ENCODE measurements at places on chromosomes 11 and 22.

GRCh38 chr11:65290448-65291165 lies 24.1 kb upstream of the CDC42EP2 start:
- DNase-seq = peak; percentile 79

DNA sequence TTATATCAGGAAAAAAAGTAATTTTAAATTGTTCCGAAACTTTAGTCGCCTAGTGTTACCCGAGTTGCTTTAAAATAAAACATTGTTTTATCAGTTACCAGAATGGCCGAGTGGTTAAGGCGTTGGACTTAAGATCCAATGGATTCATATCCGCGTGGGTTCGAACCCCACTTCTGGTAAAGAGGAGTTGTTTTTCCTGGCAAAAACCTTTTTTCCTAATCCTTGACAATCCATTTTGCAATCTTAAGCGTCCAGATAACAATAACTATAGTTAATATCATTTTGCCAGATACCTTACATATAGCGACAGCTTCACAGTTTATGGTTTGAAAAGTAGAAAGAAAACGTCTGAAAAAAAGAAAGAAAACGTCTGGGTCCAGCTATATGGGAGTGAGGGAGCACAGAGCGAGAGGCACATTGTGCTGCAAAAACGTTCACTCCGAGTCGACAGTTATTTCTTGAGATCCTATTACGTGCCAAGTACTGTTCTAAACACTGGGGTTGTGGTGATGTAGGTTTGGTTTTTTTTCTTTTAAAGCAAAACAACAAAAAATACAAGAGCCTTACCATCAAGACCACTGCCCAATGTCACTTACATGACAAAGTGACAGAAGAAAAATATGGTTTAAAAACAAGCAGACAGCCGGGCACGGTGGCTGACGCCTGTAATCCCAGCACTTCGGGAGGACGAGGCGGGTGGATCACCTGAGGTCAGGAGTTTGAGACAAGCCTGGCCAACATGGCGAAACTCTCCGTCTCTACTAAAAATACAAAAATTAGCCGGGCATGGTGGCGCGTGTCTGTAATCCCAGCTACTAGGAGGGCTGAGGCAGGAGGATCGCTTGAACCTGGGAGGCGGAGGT lies 40.6 kb downstream of the OR4D9 start:
- DNase-seq = no peak

DNA sequence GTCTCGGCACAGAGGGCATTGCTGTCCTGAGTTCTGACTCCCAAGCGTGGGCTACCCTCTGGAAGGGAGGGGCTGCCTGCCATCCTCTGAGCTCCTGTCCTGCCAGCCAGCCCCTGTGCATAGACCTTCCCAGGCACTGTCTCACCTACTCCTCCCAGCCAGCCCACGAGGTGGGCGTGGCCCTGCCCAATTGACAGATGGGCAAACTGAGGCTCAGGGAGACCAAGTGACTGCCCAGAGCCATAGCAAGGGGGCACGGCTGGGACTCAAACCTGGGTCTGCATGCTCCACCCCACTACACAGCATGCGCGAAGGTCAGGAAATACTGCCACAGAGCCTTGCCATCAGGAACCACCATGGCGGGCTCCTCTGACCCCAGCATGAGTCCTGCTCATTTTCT lies 29.4 kb upstream of the PRR5 start:
- no peak for DNase-seq

DNA sequence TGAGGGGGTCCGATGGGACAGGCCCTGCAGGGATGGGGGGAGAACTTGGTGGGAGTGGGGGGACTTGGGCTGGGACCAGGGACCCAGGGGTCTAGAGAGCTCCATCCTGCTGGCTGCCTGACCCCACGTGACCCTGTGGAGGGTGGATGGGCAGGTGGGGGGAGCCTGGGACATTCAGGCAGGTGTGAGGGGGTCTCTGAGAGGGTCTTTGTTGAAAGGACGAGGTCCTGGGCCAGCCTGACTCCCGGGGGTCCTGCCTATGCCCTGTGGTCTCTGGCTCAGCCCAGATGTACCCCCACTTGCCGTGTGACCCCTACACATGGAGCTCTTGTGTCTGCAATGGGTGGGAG lies 7.5 kb downstream of the LRRC56 start:
- DNase-seq = no peak

GRCh38 chr11:61141601-61142028 lies 19.6 kb downstream of the VPS37C start:
- peak; percentile 26 for DNase-seq

- no peak for DNase-seq
Observed at GRCh38 chr22:49400136-49400940, 427.3 kb downstream of the BRD1 start.

DNA sequence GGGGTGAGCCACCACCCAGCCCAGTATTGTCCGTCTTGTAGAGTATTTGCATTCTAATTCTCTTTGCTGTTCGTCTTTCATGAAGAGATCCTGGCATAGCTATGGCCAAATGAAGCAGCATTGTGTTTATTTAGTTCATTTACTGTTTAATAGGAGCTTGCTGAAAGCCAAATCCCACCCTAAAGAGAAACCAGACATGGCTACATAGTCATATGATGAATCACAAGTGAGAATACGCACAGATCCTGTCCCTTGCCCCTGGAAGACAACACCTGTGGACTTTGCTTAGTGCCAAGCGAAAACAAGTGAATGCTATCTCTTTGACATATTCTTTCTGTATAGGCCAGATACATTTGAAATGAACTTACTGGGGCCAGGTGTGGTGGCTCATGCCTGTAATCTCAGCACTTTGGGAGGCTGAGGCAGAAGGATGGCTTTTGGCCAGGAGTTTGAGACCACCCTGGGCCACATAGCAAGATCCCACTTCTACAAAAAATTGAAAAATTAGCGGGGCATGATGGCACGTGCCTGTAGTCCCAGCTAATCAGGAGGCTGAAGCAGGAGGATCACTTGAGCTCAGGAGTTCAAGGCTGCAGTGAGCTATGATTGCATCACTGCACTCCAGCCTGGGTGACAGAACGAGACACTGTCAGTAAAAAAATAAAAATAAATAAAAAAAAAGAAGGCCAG lies 5.1 kb upstream of the ARFGAP3 start:
- DNase-seq = no peak

DNA sequence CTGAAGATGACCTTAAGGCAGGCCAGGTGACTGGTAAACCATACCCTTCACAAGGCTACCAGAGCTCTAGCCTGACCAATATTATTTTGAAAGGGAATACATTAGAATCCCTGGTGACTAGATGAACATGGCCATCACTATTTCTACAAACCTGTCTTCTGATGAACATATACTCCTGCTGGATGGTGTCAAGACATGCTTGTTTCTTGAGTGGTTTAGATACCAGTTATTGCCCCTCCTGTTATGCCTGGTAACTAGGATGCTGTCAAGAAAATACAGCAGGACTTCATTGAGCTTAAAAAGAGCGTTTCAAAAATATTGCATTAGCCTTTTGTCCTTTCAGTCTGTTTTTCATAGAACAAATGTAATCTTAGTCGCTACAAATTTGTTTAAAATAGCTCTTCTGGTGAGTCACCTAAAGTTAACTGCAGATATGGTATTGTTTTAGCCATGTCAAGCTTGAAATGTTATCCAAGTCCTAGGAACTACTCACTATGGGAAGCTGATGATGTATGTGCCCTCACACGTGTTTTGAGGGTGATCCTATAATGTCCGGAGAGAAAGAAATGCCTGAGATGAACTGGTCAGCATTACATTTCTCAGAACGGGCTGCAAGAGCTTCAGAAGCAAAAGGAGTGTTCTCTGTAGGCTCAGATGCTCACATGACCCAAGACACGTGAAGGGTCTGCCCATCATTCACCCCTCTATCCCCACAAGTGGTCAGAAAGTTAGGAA lies 20.6 kb downstream of the ADM start:
- DNase-seq = no peak

DNA sequence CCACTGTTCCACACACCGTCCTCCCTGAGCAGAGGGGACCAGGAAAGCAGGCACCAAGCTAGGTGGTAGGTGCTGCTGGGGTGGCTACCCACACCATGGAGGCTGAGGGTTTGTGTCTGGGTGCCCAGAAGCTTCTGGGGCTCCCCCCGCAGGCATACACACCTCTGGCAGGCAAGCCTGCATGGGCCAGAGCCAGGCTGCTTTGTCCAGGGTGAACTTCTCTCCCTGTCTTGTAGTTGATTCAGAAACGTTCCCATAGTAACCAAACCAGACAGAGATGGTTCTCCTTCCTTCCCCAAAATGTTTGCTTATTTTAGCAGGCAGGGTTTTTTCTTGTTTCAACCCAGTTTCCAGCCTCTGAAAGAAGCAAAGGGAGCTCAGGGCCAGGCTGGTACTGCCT lies 40.9 kb upstream of the SUSD2 start:
- no peak for DNase-seq

GRCh38 chr22:27801202-27801615 lies 347 bp downstream of the MN1 start:
- no peak for DNase-seq

GRCh38 chr11:35792846-35793192 lies 130.2 kb downstream of the TRIM44 start:
- no peak for DNase-seq

DNA sequence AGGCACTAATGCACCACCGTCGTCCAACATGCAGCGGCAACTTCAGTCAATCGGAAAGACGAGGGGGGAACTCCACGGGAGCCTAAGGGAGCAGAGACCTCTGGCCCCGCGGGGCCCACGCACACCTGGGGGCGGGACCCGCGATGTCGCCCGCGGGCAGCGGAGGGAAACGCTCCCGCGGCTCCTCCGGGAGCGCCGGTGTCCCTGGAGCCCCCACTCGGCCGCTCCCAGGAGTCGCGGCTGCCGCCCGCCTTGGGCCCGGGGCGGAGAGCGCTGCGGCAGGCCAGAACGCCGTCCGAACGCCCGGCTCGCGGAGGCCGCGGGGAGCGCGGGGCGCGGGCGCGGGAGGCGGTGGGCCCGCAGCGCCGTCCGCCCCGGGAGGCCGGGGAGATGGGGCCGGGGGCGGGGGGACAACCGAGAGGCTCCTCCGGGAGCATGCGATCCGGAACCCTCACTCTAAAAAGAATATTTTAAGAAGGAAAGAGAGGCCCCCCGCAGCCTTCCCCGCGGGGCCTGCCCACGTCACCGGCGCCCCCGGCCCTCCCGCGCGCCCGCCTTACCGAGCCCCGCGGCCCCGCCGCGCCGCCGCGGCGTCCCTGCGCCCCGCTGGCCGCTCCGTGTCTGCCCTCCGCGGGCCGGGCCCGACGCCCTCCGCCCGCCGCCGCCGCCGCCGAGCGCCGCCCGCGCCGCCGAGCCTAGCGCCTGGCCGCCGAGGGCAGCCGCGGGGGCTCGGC lies 86.6 kb upstream of the ARHGAP32 start:
- peak; percentile 9 for DNase-seq

DNA sequence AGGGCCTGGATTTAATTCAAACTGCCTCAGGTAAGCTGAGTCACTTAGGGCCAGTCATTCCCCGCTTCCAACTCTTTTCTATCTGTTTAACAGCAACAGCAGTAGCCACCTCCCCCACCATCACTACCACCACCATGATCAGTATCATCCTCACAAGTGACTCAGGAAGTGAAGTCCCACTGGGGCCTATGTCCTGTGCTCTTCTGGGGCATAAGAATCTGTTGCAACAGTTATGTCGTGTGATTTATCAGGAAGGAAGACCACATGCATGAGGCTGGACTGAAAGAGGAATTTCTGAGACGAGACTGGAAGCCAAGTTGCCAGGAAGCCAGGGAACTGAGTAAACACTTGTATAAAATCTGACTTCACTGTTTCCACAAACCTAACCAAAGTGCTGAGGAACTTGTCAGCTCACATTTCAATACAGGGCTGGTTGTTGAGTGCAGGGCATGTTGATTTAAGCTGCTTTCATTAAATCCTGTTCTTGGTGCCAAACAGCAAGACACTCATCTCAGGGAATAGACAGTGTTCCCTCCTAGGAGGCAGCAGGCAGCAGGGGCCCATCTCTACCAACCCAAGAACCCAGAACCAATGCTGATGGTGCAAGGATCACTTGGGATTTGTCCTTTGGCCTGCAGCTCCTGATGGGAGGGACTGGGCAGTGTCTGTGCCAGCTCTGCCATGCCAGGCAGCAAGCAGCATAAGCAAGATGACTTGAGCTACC lies 226.7 kb upstream of the NARS2 start:
- DNase-seq = no peak

- no peak for DNase-seq
Observed at GRCh38 chr11:102833731-102834130, 9.7 kb downstream of the MMP3 start.

- DNase-seq = no peak
Observed at GRCh38 chr11:59263225-59263894, 50.6 kb upstream of the MPEG1 start.

- no peak for DNase-seq
Observed at GRCh38 chr11:2142300-2142759, 3.1 kb upstream of the IGF2 start.

DNA sequence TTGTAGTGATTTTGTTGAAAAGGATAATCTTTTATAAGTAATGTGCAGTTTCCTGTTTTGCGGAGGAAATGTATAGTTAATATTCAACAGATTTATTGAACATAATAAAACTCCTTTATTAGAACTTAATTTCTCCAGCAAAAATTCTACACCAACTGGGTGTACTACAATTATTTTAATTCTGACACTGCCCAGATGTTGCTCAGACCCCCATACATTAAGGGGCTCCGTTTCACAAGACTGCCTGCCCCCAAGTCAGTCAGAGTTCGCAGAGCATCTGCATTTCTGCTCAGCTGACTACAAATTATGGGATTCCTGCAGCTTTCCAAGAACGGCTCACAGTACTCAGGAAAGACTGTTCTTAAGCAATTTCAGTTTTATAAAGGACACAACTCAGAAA lies 6.2 kb downstream of the CEP57 start:
- DNase-seq = no peak

GRCh38 chr22:47290706-47291430 lies 528.4 kb downstream of the TBC1D22A start:
- DNase-seq = no peak

DNA sequence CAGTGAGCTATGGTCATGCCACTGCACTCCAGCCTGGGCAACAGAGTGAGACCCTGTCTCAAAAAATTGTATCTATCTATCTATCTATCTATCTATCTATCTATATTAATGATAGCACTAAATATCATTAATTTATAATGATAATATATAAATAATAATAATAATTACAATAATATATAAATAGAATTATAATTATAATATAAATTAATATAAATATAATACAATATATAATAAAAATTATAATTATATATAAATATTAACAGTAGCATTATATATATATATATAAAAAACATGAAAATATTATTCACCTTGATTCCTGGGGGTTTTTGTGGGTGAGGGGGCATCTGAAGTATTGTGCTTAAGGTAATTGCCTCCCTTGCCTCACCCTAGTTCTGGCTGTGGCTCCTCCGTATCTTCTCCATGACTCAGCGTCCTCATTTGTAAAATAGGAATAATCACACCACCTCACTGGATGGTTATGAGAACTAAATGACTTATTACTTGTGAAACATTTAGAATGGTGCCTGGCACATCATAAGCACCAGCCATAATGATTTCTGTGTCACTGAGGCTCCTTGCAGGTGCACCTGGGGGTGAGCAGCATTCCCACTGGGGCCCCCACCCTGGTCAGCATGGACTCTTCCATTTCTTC lies 18.8 kb downstream of the RASD2 start:
- no peak for DNase-seq

GRCh38 chr11:46918788-46919513 lies 601 bp upstream of the LRP4 start:
- DNase-seq = no peak

Measured in C1 segment of cervical spinal cord (tissue), 14 donors.